ENCODE measurements at places on chromosomes 7 and 10.
A peak's percentile ranks its signal among the peaks of the same experiment; 100 is the strongest.

- DNase-seq, result no peak
Observed at GRCh38 chr7:96355990-96356506, 34.1 kb upstream of the SLC25A13 start.

- DNase-seq, result no peak
Observed at GRCh38 chr10:100687143-100688003, 58.0 kb upstream of the PAX2 start.

- DNase-seq, result no peak
Observed at GRCh38 chr10:15809450-15809849, 50.9 kb downstream of the MINDY3 start.

DNA sequence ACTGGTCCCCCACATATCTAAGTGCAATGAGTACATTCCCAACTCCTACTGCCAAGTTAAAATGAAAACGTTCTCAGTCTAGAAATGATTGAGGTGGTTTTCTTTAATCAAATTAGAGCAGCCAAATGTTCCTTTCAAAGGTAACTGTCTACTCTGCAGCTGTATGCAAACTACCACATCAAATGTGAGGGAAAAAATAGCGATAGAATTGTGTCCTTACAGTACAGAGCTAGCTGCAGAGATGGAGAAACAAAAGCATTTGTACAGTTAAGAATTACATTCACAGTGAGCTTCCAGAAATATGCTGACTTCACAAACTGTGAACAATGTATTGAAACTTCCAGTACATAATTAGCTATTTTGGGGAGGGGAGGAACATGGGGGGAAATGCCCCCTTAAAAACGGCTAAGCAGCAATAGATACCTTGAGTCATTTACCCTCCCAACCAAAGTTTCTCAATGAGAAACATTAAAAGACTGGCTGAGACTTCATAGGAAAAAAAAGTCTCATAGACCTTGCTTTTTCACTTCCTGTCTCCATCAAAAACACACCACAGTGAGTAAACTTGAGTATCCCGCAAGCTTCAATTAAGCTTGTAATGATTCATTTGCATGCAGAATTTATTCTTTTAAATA lies 22.9 kb downstream of the CDK6 start:
- no peak for DNase-seq

GRCh38 chr10:43260117-43260761 lies 6.6 kb downstream of the RASGEF1A start:
- no peak for DNase-seq

GRCh38 chr10:132671228-132672154 lies 114.5 kb downstream of the NKX6-2 start:
- DNase-seq, result no peak

GRCh38 chr10:71316056-71316785 lies 2.8 kb upstream of the SLC29A3 start:
- DNase-seq, result no peak

- DNase-seq, result no peak
Observed at GRCh38 chr7:38743899-38744298, 112.7 kb upstream of the AMPH start.

DNA sequence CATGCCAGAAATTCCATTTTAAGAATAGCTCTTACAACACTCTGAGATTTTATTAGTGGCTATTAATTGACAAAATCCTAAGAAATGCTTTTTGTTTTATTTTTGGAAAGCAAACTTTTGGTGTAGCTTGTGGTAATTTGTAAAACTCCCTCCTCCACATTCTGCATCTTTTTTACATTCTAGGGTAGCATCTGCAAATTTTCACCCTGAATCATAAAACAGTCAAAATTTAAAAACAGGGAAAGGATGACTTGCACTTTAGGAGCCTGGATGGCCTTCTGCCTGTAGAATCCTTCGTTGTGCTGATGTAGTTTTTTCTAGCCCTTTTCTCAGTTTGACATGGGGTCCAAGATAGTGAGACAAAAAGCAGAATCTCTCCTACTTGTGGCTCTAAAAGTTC lies 316.1 kb downstream of the ADRA2A start:
- DNase-seq, result no peak

- DNase-seq, result no peak
Observed at GRCh38 chr7:29929018-29929807, 60.4 kb downstream of the SCRN1 start.

- DNase-seq, result no peak
Observed at GRCh38 chr10:109624939-109625338, 298.4 kb downstream of the XPNPEP1 start.

GRCh38 chr7:105205592-105206237 lies 183.0 kb downstream of the SRPK2 start:
- DNase-seq, result no peak

- no peak for DNase-seq
Observed at GRCh38 chr7:2540641-2541051, 14.7 kb downstream of the BRAT1 start.

DNA sequence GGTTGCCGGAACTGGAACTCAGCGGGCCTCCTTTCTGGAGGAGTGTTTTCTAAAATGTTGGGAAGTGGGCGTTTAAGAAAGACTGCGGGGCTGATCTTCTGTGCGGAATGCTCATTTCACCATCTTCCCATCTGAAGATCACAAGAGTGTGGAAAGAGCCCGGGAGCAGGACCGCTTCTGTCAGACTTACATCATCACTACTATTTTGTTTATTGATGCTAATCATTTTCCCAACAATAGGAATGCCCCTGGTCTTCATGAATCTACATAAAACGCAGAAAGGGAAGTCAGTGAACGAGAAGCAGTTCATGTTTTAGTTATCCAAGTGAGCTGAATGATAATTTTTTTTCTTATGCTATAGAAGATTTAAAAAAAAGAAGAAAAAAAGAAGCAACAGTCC lies 447.8 kb upstream of the MKI67 start:
- DNase-seq, result no peak

GRCh38 chr7:128304212-128304611 lies 39.5 kb downstream of the RBM28 start:
- DNase-seq, result no peak

- no peak for DNase-seq
Observed at GRCh38 chr7:85103962-85104361, 82.9 kb downstream of the SEMA3D start.

DNA sequence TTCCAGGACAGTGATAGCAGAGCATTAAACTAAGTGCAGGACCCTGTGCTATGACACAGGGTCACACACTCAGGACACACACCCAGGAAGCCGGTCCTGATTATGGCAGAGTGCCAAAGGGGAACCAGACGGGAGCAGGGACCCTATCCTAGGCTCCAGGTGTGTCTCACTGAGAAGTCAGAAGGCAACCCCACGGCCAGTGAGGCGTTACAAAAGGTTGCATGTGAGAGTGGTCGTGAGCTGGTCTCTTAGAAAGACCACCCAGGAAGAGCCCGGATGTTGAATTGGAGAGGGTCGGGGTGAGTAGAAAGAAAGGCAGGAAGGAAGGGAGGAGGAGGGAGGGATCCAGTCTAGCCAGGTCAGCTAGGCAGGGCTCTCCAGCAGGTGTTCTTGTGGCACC lies 31.0 kb downstream of the FRMPD2 start:
- no peak for DNase-seq

- no peak for DNase-seq
Observed at GRCh38 chr7:77391230-77391629, 24.9 kb downstream of the GSAP start.

GRCh38 chr7:151138153-151138851 lies 29.2 kb downstream of the GBX1 start:
- no peak for DNase-seq

DNA sequence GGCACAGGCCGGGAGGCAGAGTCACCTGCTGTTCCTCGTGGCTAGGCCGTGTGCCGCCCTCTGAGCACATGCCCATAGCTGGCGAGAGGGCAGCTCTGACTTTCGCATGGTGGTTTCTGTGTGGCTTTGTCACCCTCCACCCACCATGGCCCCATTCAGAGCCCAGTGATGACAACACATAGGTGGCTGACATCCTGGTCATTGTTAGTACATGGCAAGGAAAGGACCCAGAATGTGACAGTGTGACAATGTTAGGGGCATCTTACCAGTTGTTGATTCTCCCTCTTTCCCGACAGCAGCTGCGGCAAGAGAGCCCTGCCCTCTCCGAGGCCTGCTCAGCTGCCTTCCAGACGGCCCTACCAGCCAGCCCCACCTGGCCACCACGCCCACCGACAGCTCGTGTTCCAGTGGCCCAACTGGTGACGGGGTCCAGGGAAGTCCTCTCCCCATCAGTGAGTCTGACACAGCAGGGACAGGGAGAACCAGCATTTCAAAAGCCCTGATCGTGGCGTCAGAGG lies 52.2 kb downstream of the ZNF467 start:
- no peak for DNase-seq

DNA sequence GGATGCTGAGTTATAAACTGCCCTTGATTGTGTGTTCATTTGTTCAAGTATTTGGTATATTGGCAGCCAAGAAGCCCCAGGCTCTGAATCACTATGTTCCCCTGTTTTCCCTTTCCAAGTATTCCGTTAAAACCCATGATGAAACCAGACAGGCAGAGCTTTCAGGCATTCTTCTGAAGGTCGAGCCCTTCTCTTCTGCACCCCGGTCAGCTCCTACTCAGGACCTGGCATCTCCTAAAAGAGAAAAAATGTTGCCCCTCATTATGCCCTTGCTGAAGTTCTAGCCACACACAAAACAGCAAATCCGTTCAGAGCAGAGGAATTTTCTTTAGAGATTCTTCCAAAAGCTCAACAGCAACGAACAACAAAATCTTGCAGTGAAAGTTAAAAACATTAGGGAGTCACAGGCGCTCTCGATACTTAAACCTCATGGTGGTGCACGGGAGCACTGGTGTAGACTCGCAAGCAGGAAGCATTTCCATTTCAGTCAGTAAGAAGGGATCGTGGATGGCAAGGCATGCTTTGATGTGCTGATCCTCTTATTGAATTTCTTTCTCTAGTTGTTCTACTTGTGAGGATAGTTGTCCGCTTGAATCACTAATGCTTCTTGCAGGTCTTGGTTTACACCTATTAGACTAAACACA lies 264.9 kb downstream of the SKIDA1 start:
- DNase-seq, result no peak

GRCh38 chr7:18459484-18460245 lies 35.9 kb upstream of the HDAC9 start:
- DNase-seq, result no peak

DNA sequence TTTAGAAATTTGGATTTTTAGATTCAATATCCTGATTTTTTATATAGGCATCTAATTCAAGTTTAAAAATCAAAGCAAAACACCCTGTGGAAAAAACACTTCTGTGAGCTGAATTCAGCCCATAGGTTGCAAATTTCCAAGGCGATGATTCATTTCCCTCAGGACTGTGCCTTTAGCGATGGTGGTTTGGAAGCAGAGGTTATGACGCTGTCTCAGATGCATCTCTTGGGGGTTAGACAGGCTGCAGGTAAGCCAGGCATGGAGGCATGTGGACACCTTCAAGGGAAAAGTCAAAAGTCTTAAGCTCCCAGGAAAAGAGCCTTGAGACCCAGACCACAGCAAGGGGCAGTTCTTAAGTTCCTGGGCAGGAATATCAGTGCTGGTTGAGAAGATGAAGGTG lies 9.5 kb upstream of the FRA10AC1 start:
- DNase-seq, result no peak

DNA sequence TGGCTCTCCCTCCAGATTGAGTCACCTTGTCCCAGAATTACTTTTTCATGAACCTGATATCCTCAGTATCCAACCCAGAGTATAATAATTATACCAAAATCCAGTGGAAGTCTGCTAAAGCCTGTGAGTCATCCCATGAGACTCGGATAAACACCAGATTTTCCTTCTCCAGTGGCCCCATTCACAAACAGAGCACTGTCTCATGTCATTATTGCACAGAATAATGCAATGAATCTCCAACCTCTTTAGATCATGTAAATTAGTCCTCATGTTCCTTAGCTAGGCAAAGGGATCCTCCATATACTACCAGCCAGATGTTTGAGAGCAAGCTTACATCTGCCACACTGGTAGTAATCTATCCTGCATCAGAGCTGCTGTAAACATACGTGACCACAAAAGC lies 89.0 kb downstream of the AMPH start:
- DNase-seq, result peak; percentile 56

- DNase-seq, result no peak
Observed at GRCh38 chr10:110546077-110546476, 21.4 kb upstream of the SMC3 start.

- DNase-seq, result no peak
Observed at GRCh38 chr7:38396852-38397251, 123.4 kb upstream of the TARP start.

GRCh38 chr10:121597504-121598262 lies 561 bp downstream of the FGFR2 start:
- DNase-seq, result no peak

DNA sequence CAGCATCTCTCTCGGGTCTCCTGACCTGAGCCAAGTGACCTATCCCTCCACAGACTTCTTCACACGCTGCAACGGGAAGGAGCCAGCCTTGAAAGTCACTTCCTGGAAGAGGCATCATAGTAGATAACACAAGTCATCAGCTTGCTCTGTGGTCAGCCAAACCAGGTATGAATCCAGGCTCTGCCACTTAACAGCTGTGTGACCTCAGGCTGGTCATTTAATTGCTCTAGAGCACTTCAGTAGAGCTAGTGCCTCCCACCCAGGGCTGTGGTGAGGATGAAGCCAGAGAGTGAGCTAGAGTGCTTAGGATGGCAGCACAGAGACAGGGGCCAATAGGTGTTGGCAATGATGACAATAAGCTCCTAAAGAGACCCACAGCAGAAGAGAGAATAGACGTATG lies 247.7 kb upstream of the ZMIZ1 start:
- DNase-seq, result no peak

GRCh38 chr7:100745184-100745583 lies 11.8 kb downstream of the ZAN start:
- peak; percentile 56 for DNase-seq

DNA sequence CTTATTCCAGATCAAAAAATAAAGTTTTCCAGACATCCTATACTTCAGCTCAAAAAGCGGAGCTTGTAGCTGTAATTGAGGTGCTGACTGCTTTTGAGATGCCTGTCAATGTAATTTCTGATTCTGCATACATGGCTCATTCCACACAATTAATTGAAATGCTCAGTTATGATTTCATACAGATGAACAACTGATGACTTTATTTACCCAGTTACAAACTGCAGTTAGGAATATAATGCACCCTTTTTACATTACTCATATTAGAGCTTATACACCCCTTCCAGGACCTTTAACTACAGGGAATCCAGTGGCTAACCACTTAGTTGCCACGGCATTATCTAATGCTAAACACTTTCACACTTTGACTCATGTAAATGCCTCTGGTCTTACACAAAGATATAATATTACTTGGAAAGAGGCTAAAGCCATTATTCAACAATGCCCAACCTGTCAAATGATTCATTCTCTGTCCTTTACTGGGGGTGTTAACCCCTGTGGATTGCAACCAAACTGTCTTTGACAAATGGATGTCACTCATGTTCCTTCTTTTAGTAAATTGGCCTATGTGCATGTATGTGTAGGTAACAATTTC lies 147.3 kb downstream of the ZNF33B start:
- no peak for DNase-seq

GRCh38 chr7:154304740-154305700 lies 252.8 kb downstream of the DPP6 start:
- no peak for DNase-seq

GRCh38 chr7:116902867-116903266 lies 40.5 kb downstream of the CAPZA2 start:
- no peak for DNase-seq

DNA sequence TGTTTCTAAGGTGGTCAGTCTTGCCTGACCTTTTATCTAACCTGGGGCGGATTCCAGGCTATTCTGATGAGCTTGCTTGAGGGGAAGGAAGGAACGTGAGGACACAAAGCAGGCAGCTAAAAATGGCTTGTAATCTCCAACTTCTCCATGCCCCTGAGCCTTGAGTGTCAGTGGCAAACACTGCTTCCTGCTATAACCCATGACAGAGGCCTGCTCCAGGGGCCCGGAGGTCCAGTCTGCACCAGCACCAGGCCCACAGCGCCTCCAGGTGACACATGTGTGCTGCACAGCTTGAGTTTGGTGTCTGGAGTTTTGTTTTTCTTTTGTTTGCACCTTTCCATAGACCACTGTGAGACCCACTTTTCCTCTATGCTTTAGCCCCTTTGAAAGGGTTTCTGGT lies 207.9 kb downstream of the PAXIP1 start:
- no peak for DNase-seq

All from fibroblast of skin of left biceps (primary cell).